Choroid plexus epithelial cell (primary cell): ENCODE measurements at places on chromosomes 4 and X.

DNA sequence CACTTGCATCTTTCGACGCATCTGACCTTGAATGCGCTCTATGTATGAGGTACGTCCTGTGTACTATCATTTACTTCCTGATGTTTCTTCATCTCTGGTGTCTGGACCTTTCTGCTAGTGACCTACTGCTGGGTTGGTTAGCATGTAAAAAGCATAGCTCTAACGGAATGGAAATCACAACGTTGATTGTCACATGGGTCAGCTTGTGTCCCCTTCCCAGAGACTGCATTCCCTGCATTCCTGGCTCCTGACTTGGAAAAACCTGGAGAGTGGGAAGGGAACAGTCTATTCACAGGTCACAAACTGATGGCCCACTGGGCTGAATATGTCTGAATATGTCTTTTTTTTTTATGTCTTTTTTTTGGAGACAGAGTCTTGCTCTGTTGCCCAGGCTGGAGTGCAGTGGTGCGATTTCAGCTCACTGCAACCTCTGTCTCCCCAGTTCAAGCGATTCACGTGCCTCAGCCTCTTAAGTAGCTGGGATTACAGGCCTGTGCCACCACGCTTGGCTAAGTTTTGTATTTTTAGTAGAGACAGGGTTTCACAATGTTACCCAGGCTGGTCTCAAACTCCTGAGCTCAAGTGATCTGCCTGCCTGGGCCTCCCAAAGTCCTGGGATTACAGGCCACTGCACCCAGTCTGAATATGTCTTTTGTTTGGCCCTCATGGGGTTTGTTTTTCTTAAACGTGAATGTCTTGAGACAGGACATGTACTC is 16.3 kb downstream of the LONRF3 start:
- no peak for DNase-seq

DNA sequence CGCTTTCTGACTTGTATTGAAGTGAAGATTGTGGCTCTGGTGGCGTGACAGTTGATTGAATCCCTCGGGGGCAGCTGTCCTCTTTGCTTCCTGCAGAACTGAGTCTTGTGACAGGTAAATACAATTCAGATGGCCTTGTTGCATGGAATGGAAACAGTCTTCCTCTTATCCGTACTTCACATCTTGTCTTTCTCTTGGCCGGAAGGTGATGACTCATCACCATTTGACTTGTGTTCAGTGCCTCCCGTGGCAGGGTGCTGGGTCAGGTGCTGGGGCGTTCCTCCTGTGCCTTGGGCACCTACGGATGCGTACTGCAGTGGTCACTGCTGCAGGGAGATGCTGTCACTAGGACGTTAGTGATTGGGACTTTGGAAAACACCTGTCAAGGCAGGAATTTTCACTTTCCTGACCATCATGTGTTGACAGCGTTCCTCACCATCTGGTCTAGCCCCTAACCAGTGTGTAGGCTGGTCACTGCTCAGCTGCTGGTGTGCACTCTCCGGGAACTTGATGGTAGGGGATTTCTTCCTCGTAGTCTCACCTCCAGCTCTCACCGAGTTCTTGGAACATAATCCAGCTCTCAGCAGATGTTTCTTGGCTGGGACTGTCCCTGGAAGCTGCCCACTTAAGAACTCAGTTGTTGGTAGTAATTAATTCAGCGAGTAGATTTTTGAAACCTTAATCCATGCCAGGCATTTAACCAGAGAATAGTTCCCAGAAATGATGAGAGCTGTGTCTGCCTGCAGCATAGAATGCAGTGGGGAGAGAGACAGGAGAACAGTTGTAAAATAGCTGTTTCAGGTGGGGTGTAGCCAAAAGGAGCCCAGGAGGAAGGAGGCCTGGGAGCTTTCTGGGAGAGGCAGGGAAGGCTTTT is 7.2 kb downstream of the TBC1D14 start:
- DNase-seq, result peak; percentile 62

DNA sequence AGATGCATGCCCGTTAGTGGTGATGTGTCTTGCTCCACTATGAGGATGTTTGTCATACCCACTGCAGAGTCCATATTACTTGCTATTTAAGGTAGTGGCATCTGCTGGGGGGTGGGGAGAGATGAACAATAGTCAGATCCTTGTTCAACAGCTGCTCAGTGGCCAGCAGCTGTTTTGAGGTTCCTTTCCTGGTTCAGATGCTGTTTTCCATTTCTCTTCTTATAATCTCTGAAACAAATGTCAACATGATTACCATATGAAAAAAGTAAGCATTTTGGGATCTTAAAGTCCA is 1567.9 kb upstream of the TENM3 start:
- no peak for DNase-seq

- no peak for DNase-seq
These were observed 408.0 kb upstream of the SPOCK3 start for GRCh38 chr4:167642250-167642649.

- DNase-seq, result peak; percentile 10
These were observed 211.1 kb downstream of the ADGRL3 start for GRCh38 chr4:61411241-61411640.
